ENCODE measurements at places on chromosomes 1 and 21.

- DNase-seq, result no peak
Observed at GRCh38 chr1:55159571-55159970, 55.6 kb downstream of the USP24 start.

- DNase-seq, result peak; percentile 60
Observed at GRCh38 chr1:202968895-202969295, 1.8 kb upstream of the CYB5R1 start.

DNA sequence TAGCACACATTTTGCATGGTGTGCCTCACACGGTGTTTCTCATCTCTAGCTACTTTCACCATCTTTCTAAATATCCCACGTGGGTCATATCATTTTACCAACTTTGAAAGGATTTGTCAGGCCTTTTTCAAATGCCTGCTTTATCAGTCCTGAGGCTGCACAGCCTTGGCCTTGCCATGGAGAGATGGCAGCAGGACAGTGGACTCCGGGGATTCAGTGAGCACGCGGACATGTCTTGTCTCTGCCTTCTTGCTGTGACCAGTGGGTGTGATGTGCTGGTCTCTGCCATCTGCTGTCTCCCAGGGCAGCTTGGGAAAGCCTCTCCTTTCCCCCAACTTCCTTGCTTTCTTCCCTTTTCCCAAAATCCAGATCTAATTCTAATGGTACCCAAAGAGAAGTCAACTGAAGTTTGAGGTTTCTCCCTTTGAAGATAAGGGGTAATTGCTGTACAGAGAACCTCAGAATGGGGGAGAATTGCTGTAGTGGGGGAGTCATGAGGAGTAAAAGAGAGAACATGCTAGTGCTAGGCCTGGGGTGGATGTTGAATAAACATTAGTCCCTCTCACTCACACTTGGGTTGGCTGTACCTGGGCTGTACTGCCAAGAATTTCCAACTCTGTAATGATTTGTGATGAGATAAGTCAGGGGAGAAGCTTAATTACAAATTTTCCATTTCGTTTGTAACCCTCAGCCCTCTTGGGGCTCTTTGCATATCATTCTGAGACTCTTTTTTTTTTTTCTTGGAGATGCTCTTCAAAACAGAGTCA is 99.5 kb downstream of the GALNT2 start:
- DNase-seq, result no peak

- DNase-seq, result no peak
Observed at GRCh38 chr1:212621043-212621948, 12.7 kb downstream of the ATF3 start.

DNA sequence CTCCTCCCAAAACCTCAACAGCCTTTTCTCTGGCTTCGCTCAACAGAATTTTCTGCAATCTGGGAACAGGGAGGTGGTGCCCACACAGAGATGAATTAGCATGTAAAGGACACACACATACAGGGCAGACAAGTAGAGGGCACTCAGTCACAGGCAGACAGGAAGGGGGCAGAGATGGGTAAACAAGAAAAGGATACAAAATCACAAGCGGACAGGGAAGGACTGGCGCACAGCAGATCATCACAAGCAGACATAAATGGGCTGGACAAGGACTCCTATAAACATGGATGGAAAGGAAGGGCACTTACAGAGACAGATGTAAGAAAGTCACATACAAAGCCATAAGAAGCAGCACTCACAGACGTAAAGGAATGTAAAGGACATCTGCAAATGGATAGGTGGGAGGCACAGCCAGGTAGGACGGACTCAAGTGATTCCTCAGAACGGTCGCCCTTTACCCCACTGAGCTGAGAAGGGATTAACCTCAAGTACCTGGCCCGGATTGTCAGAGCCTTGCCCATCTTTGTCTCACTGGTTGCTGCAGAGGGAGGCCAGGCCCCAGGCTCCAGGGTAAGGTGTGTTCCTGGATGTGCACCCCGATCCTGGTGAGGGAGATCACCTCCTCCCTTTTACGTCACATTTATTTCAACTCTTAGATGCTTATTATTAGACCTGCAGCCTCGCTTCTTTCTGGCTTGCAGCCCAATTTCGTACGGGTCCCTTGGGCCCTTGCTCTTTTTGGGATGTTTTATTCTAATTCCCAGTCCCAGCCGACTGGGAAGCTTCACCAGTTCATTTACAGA is 836 bp upstream of the PRCC start:
- DNase-seq, result no peak

Measured in GM12891 (cell line).